CD4-positive, alpha-beta memory T cell (primary cell): ENCODE measurements at places on chromosomes 4 and X. TPM values are rescaled to one million over a fixed set of nuclear protein-coding genes. Genes with fewer than 3 reads are reported as not detected.

GRCh38 chrX:72276478-72276953 is 532 bp downstream of the RPS4X start:
- DNase-seq, result no peak
- H3K27ac ChIP-seq, result peak overlapping the region; percentile 89
- no peaks in the 10 kb centered on the region for H3K27me3 ChIP-seq
- peaks cover 39% of the 10 kb centered on the region for H3K4me1 ChIP-seq
- H3K36me3 ChIP-seq, result peaks cover 28% of the 10 kb centered on the region

DNA sequence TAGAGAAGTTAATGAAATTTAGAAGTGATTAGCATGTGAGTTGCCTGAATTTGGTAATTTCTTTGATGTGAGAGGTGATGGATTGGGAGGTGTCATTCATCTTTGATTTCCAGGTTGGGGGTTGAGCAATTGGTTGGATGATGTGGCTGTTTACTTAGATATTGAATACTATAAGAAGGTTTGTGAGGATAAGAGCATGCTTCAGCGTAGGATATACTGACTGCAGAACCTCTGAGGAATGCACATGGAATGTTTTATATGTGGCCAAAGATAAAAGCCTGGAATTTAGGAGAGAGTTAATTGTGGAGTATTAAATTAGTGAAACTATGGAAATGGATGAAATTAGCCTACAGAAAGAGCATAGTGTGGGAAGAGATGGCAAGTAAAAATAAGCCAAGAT is 165.4 kb upstream of the MAD2L1 start:
- H3K36me3 ChIP-seq, result no peaks in the 10 kb centered on the region
- H3K27ac ChIP-seq, result no peak overlapping the region
- no peak for DNase-seq
- H3K4me3 ChIP-seq, result no peak overlapping the region
- H3K27me3 ChIP-seq, result no peaks in the 10 kb centered on the region

GRCh38 chrX:123237271-123237670 is 53.2 kb downstream of the GRIA3 start:
- H3K36me3 ChIP-seq, result no peaks in the 10 kb centered on the region
- no peak overlapping the region for H3K4me3 ChIP-seq
- no peaks in the 10 kb centered on the region for H3K4me1 ChIP-seq
- no peaks in the 10 kb centered on the region for H3K27me3 ChIP-seq

- no peaks in the 10 kb centered on the region for H3K4me1 ChIP-seq
- H3K27me3 ChIP-seq, result no peaks in the 10 kb centered on the region
- no peak for DNase-seq
- no peak overlapping the region for H3K4me3 ChIP-seq
- H3K36me3 ChIP-seq, result no peaks in the 10 kb centered on the region
These were observed 24.3 kb downstream of the RGS12 start for GRCh38 chr4:3317011-3317655.

DNA sequence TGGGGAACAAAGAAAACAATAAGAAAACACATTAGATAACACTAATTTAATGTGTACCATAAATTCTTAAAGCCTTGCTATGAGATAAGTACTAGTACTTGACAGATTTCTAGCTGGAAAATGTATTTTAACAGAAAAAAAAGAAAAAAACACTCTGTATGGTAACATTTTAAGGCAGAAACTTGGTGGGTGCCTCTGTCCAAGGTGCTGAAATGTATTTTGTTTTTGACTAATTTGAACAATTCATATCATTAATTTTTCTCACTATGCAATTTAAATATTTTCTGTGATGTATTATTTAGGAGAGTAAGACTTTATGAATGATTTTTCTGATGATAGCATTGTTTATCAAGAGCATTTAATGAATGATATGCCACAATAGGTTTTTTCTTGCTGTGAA is 107.5 kb downstream of the GABRG1 start:
- no peaks in the 10 kb centered on the region for H3K4me1 ChIP-seq
- H3K27ac ChIP-seq, result no peak overlapping the region
- H3K4me3 ChIP-seq, result no peak overlapping the region
- no peaks in the 10 kb centered on the region for H3K36me3 ChIP-seq

DNA sequence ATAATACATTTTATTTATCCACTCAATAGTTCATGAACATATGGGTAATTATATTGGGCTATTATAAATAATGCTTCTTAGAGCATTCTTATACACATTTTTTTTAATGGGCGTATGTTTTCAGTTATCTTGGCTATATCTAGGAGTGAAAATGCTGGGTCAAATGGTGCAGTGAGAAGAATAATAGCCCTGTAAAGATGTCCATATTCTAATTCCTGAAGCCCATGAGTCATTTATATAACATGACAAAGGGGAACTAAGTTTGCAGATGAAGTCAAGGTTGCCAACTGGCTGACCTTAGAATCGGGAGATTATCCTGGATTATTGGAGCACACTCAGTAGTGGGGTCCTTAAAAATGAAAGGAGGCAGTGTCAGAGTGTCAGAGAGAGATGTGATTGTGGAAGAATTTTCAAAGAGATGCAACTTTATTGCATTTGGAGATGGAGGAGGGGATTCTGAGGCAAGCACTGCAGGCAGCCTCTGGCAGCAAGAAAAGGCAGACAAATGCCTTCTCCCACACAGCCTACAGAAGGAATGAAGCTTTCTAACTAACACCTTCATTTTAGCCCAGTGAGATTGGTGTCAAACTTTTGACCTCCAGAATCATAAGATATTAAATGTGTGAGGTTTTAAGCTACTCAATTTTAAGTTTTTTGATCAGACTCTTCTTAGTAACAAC is 106.1 kb upstream of the HS3ST1 start:
- H3K27me3 ChIP-seq, result no peaks in the 10 kb centered on the region
- H3K36me3 ChIP-seq, result no peaks in the 10 kb centered on the region
- no peak for DNase-seq
- H3K4me1 ChIP-seq, result no peaks in the 10 kb centered on the region
- no peak overlapping the region for H3K27ac ChIP-seq
- no peak overlapping the region for H3K4me3 ChIP-seq

GRCh38 chr4:109665783-109666485 is 37.3 kb downstream of the CASP6 start:
- peaks cover 3% of the 10 kb centered on the region for H3K36me3 ChIP-seq
- H3K4me1 ChIP-seq, result peaks cover 38% of the 10 kb centered on the region
- no peak overlapping the region for H3K4me3 ChIP-seq
- no peak overlapping the region for H3K27ac ChIP-seq

DNA sequence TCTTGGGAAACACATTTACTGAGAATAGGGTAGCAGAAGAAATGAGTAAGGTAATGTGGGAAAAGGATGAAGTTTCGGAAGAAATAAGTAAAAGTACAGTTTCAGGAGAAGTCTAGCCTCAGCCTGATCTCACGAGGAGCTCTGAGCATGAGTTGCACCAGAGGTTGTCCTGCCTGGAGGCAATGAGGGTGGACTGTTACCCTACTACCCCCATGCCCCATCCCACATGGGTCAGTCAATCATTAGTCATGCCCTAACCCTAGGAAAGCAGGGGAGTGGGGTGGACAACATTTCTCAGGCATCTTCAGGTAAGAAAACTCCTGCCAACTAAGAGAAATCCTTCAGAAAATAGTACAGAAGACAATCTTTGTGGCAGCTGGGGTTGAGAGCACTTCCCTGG is 35.1 kb downstream of the HS3ST1 start:
- no peaks in the 10 kb centered on the region for H3K4me1 ChIP-seq
- DNase-seq, result no peak

DNA sequence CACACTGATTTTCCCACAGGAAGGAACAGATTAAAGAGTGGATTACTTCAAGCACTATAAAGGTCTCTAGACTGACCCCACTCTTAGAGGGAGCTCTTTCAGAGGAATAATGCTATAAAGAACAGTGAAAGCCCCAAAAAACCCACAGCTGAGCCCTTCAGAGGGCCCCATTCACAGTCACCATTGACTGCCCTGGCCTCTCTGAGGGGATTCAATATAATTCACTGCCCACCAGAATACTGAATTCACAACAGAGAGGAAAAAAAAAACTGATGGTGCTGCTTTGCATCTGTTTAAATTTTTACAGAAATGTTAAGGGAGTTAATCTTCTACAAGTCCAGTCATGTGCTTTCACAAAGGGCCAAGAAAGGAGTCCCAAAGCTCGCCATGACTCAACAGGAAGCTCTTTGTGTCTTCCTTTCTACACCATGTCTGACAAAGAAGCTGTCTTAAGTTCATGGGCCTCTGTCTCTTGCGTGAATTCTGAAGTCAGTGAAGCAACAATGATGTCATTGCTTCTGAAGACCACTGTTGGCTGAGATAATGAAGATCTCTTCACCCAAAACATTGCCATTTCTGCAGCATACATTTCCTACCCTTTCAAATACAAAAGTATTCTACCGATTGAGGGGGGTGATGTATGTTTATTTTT is 174.9 kb downstream of the ADAMTS3 start:
- no peaks in the 10 kb centered on the region for H3K27me3 ChIP-seq
- no peaks in the 10 kb centered on the region for H3K4me1 ChIP-seq
- H3K4me3 ChIP-seq, result no peak overlapping the region
- no peak overlapping the region for H3K27ac ChIP-seq
- H3K36me3 ChIP-seq, result no peaks in the 10 kb centered on the region
- DNase-seq, result no peak

DNA sequence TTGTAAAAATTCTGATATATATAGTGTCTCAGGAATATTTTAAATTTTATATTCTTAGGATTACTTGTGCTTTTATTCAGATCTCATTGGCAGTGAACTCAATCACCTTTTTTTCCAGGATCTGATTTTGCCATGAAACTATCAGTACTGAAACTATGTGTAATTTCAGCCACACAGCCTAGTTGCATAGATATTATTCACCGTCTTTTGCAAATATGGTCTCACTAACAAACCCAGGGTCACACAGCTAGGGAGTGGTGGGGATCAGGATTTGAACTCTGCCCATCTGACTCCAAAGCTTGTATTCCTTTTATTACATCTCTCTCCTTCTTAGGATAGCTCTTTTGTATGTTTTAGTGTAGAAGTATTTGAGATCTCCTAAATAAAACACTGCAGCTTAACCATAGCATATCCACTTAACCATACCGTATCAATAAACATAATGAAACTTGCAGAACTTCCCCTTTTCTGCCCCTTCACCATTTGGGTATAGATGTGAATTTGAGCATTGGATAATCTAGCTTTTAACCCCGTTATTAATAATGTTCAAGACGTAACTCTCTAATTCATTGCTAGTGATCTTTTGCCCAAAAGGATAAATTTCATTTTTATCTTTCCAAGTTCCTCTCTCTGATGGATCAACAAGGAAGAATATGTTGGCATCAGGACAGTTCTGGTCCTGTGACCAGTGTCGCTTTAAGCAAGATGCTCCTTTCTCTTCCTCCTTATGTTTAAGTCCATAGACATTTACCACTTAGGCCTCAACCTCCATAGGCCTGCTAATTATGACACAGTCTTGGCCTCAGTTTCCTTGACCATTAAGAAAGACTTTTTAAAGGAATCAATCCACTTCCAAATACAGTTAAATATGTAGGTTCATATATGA is 74.6 kb downstream of the RAPGEF2 start:
- no peaks in the 10 kb centered on the region for H3K36me3 ChIP-seq
- no peaks in the 10 kb centered on the region for H3K27me3 ChIP-seq
- peaks cover 8% of the 10 kb centered on the region for H3K4me1 ChIP-seq

- H3K27me3 ChIP-seq, result no peaks in the 10 kb centered on the region
- H3K4me3 ChIP-seq, result no peak overlapping the region
- no peak overlapping the region for H3K27ac ChIP-seq
- H3K36me3 ChIP-seq, result no peaks in the 10 kb centered on the region
- no peaks in the 10 kb centered on the region for H3K4me1 ChIP-seq
These were observed 12.5 kb downstream of the L1CAM start for GRCh38 chrX:153873282-153874084.

DNA sequence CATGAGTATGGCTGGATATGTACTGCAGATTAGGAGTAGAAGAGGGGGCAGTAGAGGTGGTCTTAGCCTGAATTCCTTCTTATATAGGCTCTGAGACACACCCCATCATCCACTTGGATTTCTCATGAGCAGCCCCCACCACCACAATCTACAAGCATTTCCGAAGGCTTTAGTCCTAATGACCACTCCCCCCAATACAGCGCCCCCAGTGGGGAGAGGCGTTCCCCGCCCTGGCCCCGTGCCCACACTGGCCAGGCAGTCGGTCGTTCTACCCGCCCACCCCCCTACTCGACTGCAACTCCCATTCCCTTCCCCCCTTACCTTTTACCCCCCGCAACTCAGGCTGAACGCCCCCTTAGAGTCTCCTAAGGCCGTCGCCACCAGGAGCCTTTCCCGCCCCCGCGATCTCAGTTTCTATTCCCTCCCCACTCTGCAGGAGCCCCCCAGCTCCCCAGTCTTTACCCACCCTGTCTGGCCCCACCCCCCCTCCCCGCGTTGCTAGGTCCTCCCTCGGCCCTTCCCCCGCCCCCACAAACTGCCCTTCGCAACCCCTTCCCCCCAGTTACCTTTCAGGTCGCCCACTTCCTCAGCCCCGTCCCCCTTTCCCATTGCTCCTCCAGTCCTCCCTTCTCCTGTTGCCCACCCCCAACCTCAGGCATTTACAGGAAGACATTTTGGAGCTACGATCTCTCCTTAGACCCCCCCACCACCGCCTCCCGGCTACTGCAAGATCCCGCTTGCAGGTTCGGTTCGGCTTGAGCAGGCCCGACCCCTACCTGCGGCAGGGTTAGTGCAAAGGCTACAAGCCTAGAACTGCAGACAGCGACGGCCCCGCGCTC is 468 bp downstream of the ZMYM3 start:
- no peaks in the 10 kb centered on the region for H3K36me3 ChIP-seq
- peak overlapping the region; percentile 77 for H3K27ac ChIP-seq
- no peaks in the 10 kb centered on the region for H3K27me3 ChIP-seq
- peaks cover 25% of the 10 kb centered on the region for H3K4me1 ChIP-seq

DNA sequence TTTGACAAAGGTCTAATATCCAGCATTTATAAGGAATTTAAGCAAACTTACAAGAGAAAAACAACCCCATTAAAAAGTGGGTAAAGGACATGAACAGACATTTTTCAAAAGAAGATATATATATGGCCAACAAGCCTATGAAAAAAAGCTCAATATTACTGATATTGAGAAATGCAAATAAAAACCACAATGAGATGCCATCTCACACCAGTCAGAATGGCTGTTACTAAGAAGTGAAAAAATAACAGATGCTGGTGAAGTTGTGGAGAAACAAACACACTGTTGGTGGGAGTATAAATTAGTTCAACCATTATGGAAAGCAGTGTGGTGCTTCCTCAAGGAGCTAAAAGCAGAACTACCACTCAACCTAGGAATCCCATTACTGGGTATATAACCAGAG is 91.6 kb upstream of the EFHC2 start:
- no peaks in the 10 kb centered on the region for H3K4me1 ChIP-seq
- no peak for DNase-seq
- H3K27ac ChIP-seq, result no peak overlapping the region
- H3K36me3 ChIP-seq, result no peaks in the 10 kb centered on the region
- no peaks in the 10 kb centered on the region for H3K27me3 ChIP-seq

DNA sequence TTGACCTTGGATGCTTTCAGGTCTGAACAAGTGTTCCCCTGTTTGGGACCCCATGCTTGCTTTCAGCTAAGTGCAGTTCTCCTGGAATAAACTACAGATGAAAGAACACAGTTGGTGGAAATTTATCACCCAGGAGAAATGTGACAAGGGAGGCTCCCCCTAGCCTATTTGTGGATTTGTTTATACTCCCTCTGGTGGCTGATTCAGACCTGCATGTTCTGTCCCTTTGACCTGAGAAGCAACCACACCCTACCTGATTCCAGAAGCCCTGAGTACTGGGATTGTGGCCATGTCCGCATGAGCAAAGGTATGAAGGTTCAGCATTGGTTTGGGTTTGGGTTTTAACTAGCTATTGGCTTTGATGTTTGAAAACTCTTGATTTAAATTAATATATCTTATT is 440.9 kb downstream of the MID1IP1 start:
- peak; percentile 21 for DNase-seq
- no peaks in the 10 kb centered on the region for H3K27me3 ChIP-seq
- H3K36me3 ChIP-seq, result no peaks in the 10 kb centered on the region
- no peaks in the 10 kb centered on the region for H3K4me1 ChIP-seq
- no peak overlapping the region for H3K4me3 ChIP-seq

MAN2B2 gene
- total RNA-seq, result 53.2 TPM

ATOH1 gene
- not detected for total RNA-seq

NDNF gene
- not detected for total RNA-seq

CENPVL2 gene
- total RNA-seq, result not detected
